ENCODE measurements at places on chromosomes 4 and X.

DNA sequence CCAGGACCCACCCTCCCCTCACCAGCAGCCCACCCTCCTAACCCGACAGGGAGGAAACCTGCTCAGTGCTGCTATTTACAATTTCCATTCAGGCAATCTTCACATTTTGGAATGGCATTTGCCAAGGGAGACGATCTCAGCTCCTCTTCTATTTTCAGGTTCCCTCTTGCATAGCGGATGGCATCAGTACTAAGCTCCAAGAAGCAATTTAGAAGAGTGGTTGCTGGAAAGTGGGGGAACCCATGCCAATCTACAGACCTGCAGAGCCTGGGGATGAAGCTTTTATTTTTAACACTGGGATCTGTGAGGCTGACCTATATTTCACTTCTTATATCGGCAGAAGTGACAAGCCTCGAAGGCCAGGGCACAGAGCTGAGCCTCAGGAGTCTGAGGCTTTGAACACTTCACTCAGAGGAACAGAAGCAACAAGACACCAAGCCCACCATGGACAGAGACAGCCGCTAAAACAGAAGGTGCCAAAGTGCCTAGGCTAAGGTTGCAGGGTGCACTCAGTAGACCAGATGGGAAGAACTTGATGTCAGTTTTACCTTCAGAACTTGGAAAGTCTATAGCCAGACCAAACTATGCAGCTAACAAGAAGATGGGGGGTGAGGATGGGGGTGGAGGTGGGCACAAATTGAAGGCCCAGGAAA is 44.0 kb downstream of the SCD5 start:
- no peak for DNase-seq

- no peak for DNase-seq
These were observed 10.9 kb downstream of the AKAP17A start for GRCh38 chrX:1602299-1602698.

- DNase-seq: no peak
These were observed 15.4 kb downstream of the GK start for GRCh38 chrX:30668581-30668980.

GRCh38 chr4:1172971-1173757 is 781 bp upstream of the SPON2 start:
- no peak for DNase-seq

- DNase-seq: no peak
These were observed 162.2 kb upstream of the S100G start for GRCh38 chrX:16487620-16488385.

- no peak for DNase-seq
These were observed 206.1 kb upstream of the ANKRD50 start for GRCh38 chr4:124918559-124919122.

GRCh38 chr4:48175806-48176205 is 41.8 kb upstream of the TXK start:
- no peak for DNase-seq

DNA sequence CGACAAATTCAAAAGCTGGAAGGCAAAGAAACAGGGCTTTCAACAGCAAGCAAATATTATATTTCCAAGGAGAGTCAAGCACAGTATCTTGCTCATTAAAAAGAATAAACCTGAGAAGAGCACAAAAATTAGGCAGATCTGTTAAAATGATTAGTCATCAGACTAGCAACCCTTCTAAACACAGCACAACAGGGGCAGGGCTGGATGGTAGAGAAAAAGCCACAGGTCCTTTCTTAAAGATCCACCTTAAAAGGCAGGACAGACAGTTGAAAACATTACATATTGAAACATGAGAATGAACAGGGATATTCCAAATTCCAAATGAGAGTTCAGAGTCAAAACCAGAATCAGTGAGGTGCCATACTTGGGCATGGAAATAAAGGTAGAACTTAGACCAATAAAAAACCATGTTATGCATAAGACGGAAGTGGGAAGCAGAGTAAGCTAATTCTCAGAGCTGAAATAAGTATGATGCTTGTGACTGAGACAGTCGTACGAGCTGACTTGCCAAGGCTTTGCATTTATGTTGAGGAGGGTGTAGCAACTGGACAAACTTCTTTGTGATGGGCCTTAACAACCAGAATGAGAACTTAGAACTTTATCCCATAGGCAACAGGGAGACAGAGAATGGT is 126.9 kb upstream of the FAM9B start:
- no peak for DNase-seq

GRCh38 chrX:20066968-20067708 is 49.6 kb downstream of the MAP7D2 start:
- peak; percentile 24 for DNase-seq

DNA sequence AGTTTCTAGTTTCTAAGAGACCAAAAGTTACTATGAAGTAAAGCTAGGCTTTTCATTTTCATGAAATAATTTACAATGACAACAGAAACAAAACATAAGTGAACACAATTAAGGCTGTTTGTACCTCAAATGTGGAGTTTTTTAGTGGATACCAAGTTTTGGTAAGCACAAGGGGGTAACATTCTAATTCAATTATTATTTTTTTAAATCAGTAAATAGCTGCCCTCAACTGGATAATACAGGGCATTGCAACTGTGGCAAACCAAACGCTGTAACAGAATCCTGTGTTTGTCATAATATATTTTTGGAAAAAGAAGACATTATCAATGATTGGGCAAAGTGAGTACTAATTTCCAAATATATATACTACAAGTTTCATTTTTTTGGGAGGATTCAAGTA is 150.3 kb downstream of the FBXW7 start:
- DNase-seq: no peak

GRCh38 chr4:159941076-159941475 is 838.2 kb downstream of the RAPGEF2 start:
- DNase-seq: no peak

GRCh38 chr4:148077581-148077980 is 345.7 kb downstream of the ARHGAP10 start:
- no peak for DNase-seq

- no peak for DNase-seq
These were observed 633.1 kb downstream of the GRXCR1 start for GRCh38 chr4:43525646-43526045.

GRCh38 chr4:1802151-1802715 is 9.1 kb downstream of the FGFR3 start:
- DNase-seq: no peak

GRCh38 chrX:110131031-110131430 is 128.1 kb downstream of the TMEM164 start:
- DNase-seq: no peak

- DNase-seq: no peak
These were observed 345.9 kb upstream of the NOCT start for GRCh38 chr4:138669479-138670315.

- no peak for DNase-seq
These were observed 44.0 kb upstream of the FBXW7 start for GRCh38 chr4:152579916-152580315.

DNA sequence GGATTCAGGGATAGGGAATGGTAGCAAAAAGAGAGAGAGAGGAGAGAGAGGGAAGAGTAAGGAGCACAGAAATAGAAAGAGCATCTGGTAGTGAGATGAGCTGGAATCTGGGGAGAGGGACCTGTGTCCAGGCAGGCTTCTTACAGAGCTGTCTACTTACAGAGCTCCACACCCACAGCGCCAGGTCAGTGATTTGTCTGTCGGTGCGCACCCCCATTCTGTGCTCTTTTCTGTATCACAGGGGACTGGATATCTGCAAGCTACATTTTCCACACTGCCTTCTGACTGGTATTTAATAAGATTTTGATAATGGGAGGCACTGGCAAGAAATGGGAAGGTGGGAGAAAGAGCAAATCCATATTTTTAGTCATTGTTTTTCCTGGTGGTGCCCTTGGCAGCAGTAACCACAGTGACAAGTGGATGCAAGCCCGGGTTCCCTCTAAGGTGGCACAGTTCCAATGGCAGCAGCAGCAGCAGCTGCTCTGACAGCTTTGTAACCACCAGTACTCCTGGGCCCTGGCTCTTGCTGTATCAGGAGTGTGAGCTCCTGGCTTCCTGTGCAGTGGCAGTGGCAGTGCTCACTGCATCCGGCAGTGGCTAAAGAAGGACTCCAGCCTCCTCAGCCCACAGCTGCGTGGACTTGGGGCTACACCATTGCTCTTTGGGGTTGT is 300.5 kb downstream of the TRIML1 start:
- DNase-seq: no peak

DNA sequence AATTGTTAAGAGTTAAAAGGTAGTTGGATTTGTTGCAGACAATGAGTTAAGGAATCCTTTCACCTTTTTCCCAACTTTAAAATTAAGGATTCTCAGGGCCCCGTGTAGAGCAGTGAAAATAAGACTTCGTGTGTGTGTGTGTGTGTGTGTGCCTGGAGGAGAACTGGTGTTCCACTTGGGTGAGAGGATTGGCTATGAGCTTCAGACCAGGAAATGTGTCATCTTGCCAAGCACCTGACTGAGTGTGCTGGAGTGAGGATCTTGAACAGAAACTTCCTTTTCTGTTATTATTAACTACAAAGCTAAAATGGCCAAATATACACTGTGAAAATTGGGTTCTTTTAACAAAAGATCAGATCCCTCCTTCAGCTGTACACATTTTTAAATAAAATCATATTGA is 113.1 kb upstream of the VCX2 start:
- no peak for DNase-seq

DNA sequence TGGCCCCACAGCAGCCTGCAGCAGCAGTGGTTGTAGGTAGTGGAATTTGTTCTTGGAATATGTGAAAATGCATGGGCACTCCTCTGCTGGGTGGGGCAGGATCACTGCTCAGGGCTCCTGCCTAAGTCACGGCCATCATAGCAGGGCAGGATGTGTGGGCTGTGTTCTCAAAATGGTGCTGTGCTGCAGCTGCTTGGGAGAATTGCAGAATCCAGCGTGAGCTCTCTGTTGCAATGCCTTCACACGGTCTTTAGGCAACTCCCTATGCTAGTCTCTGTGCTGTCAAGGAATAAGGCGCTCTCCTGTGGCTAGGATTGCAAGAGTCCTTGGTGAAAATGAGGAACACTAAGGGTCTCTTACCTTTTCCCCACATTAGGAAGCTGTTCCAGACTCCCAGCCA is 42.9 kb downstream of the F8 start:
- DNase-seq: no peak

DNA sequence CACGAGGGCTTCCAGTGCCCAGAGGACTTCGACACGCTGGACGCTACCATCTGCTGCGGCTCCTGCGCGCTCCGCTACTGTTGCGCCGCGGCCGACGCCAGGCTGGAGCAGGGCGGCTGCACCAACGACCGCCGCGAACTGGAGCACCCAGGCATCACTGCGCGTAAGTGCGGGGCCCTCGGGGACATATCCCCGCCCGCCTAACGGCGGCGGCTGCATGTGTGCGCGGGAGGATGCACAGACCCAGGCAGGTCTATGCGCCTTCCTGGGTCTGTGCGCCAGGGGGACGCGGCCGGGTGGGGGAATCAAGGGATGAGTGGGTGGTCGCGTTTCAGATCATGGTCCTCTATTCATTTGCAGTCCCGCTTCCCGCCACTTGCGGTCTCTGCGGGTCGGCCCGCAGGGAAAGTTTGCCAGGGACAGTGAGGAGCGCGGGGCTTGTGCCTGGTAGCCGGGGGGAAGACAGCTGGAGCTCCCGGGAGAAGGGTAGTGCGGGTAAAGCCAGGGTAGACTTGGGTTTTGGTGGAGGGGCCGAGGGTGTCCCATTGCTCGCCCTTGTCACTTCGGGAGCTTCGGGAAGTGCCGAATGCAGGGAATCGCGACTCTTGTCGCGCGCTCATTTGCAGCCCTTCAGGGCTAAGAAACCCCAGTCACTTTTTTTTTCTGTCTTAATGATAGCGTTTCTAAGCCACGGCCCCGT is 1.0 kb downstream of the SHISA3 start:
- no peak for DNase-seq

DNA sequence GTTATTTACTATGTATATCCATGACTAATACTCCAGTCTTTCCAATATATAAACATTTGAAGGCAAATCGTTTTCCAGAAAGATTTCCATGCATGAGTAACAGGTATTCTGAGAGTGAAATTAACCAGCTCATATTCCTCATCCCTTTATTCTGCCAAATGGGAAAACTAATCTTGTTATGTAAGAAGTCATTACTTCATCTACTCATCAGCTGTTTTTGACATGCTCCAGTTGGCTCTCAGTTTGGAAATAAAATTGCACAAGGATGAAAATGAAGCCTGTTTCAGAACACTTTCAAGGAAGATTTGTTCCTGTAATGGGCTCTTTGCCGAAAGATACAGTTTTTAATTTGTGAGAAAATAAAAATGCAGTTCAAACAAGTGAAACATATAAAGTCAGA is 121.9 kb downstream of the KCTD8 start:
- DNase-seq: no peak

GRCh38 chr4:55269995-55270394 is 76.0 kb upstream of the SRD5A3 start:
- DNase-seq: no peak

DNA sequence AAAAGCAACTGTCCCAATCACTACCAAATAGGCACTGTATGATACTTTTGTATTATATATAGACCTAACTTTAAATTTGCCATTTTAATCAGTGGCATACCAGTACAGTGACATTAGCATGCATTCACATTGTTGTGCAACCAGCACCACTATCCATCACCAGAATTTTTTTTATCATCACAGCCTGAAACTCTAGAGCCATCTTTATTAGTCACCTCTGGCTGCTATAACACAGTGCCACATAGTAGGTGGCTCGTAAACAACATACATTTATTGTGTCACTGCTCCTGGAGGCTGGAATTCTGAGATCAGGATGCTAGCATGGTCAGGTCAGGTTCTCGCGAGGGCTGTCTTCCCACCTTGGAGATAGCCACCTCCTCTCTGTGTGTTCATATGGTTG is 188.4 kb upstream of the GALNT7 start:
- no peak for DNase-seq

DNA sequence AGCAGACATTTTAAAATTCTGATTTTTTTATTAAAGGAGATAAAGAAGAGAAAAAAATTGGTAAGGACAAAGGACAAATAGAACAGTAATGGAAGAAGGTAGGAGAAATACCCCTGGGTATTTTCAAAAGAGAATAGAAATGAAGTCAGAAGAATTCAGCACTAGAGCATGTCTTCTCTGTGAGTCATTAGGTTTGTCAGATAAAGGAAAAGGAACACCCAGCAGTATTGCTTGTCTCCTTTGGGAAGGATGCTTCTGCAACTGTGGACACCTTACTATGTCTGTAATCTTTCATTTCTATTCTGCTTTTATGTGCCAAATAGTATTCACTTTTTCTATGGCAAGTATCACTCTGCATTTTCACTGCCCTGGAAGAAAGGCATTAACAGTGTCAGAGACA is 24.0 kb upstream of the PCDH7 start:
- DNase-seq: no peak

- no peak for DNase-seq
These were observed 5.2 kb upstream of the RPGR start for GRCh38 chrX:38332505-38332904.

- no peak for DNase-seq
These were observed 421.4 kb upstream of the CPXCR1 start for GRCh38 chrX:88325634-88326033.

- DNase-seq: no peak
These were observed 5.1 kb downstream of the ADRA2C start for GRCh38 chr4:3771164-3771809.

- DNase-seq: no peak
These were observed 19.2 kb downstream of the ALPK1 start for GRCh38 chr4:112316360-112316759.

- DNase-seq: no peak
These were observed 7.7 kb upstream of the F11 start for GRCh38 chr4:186258216-186258811.

All from central memory CD4-positive, alpha-beta T cell (primary cell).